ENCODE measurements at places on chromosomes 2 and 18.

DNA sequence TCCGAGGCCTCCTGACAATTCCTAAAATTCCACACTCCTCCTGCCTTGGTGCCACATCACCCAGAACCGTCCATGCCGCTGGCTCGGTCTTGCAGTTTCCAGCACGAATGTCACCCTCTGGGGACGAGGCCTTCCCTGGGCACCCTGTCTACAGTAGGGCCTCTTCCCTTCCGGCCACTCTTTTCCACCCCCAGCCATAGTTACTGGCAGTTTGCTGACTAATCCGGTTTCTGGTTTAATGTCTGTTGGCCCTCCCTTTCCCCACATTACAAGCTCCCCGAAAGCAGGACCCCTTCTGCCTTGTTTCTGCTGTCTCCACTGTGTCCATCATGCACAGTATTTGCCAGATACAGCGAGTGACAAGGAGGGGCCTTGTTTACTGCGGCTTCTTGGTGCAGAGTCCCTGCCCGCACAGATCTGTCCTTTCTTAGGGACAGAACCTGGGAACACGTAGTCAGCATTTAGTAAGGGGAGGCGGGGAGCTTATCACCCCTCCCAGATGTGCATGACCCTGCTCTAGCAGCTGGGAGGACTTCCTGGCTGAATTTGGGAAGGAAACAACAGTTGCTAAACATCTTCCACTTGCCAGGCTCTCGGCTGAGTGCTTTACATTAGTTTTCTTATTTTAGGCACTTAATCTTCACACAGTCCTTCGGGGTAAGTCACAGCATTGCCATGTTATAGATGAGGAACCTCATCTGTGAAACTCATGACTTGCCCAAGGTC, 23.6 kb upstream of the CATIP start:
- no peak for DNase-seq

DNA sequence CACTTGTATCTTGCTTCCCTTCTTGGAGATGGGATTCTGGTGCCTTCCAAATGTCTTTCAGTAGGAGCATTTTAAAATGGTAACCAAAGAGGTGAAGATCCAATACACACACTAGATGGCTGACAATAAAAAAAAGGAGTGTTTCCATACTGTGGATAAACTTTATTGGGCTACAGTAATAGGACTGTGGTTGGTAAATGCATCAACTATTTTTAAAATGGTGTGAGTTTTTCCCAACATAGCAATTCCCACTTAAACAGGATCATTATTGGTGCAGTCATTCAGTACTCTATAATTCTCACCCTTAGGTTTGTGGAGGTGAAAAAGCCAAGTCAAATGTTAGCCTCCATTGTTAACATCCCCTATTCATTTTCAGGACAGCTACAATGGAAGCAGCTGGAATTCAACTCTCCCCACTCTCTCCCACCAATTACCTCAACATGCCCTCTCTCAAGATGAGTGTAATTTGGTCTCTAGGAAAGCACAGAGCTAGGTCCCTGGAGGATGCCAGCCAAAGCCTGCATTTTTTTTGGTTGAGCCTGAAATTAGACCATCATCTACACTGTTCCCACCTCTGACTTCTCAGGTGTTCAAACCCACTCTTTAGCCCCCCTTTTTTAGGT, 273.3 kb downstream of the TCF4 start:
- DNase-seq: no peak

- DNase-seq: no peak
Observed at GRCh38 chr2:188522517-188522916, 230.8 kb downstream of the GULP1 start.

- DNase-seq: no peak
Observed at GRCh38 chr2:105910497-105911238, 166.0 kb downstream of the NCK2 start.

GRCh38 chr18:36035253-36035652, 32.1 kb downstream of the RPRD1A start:
- DNase-seq: no peak

- DNase-seq: no peak
Observed at GRCh38 chr2:189681903-189682302, 7.4 kb downstream of the ANKAR start.

- no peak for DNase-seq
Observed at GRCh38 chr18:13257361-13257980, 38.9 kb downstream of the LDLRAD4 start.

- peak; percentile 49 for DNase-seq
Observed at GRCh38 chr18:25164848-25165811, 186.8 kb downstream of the ZNF521 start.

DNA sequence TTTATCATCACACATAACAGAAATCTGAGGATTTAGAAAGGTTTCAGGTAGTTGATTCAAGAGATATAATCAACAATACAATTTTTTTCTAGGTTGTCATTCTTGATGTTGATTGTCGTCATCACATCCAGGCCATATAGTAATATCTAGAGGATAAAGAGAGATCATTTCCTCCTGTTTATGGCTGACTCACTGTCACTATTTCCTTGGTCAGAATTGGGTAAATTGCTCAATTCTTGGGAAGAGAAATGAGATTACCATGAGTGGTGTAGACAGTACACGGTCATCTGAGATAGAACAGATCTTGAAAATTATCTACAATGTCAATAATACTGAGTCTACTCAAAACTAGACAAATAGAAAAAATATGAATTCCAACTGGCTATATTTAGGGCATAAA, 78.8 kb downstream of the ZNF804A start:
- DNase-seq: no peak

GRCh38 chr2:102301867-102302362, 9.4 kb upstream of the IL1RL1 start:
- DNase-seq: no peak

DNA sequence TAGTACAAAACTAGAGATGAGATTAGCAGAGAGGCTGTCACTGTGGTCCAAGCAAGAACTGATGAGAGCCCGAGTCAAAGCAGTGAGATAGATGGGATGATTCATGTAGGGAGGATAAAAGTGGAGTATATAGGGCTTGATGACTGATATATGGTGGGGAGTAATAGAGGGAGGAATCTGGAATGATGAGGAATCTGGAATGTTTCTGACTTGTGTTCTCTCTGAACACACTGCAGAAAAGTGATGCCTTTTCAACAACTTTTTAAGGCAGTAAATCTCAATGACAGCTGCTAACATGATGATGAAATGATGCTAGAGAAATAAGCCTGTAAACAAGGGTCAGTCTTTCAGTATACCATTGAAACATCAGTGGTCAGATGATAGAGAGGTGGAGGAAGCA, 143.5 kb upstream of the SP5 start:
- no peak for DNase-seq

GRCh38 chr18:57095884-57096283, 51.0 kb upstream of the BOD1L2 start:
- no peak for DNase-seq

- DNase-seq: no peak
Observed at GRCh38 chr2:236573066-236573929, 3.7 kb downstream of the ACKR3 start.

DNA sequence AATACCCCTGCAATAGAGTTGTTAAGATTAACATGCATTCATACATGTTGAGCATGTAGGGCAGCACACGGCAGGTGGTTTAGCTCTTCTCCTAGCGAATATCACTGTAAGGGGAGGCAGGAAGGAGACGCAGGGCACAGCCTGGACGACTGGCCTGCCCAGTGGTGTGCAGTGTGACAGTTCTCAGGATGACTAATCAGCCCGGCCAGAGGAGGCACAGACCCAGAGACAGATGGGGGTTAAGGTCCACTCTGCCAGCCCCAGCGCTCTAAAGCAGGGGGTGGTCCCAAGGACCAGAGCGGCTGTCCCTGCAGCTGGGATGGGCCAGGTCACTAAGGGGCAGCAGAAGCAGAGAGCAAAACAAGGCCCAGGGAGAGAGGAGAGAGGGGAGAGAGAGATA, 63.7 kb downstream of the RNF152 start:
- DNase-seq: no peak

GRCh38 chr2:229575569-229576315, 138.6 kb downstream of the DNER start:
- no peak for DNase-seq

DNA sequence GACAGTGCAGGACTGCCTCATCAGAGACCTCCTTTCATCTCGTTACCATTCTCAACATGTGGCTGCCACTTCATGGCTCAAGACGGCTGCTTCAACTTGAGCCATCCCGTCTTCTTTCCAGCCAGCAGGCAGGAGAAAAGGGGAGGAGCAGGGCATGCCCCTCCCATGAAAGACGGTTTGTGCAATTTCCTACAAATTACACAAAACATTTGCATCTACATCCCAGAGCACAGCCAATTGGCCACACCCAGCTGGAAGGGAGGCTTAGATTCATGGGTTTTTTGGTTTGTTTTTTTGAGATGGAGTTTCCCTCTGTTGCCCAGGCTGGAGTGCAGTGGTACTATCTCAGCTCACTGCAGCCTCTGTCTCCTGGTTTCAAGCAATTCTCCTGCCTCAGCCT, 11.8 kb downstream of the UCN start:
- DNase-seq: no peak

- no peak for DNase-seq
Observed at GRCh38 chr18:70195014-70195614, 10.4 kb downstream of the RTTN start.

GRCh38 chr2:2655453-2656114, 324.5 kb upstream of the MYT1L start:
- DNase-seq: no peak

DNA sequence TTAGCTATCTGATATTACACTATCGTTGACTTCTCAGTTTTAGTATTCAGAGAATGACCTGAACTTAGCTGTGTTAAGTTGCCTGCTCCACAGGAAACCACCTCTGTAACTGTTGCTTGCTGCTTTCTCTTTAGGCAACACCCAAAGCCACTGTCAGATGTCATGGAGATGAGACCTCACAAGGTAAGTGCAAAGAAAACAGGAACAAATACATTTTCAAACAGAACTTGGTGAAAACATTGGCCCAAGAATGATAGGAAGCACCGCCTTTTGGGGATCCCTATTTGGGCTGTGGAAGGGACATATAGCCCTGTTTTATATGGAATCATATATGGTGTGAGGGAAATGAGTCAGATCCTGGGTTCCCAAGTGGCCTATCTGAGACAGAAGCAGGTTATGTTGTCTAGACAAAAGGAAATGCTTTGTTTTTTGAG, 143.4 kb downstream of the UBE2E3 start:
- no peak for DNase-seq

- DNase-seq: no peak
Observed at GRCh38 chr2:155162494-155162893, 464.0 kb downstream of the KCNJ3 start.

GRCh38 chr2:162256591-162256991, 13.3 kb upstream of the FAP start:
- DNase-seq: no peak
